ENCODE measurements at places on chromosomes 11 and 22.

DNA sequence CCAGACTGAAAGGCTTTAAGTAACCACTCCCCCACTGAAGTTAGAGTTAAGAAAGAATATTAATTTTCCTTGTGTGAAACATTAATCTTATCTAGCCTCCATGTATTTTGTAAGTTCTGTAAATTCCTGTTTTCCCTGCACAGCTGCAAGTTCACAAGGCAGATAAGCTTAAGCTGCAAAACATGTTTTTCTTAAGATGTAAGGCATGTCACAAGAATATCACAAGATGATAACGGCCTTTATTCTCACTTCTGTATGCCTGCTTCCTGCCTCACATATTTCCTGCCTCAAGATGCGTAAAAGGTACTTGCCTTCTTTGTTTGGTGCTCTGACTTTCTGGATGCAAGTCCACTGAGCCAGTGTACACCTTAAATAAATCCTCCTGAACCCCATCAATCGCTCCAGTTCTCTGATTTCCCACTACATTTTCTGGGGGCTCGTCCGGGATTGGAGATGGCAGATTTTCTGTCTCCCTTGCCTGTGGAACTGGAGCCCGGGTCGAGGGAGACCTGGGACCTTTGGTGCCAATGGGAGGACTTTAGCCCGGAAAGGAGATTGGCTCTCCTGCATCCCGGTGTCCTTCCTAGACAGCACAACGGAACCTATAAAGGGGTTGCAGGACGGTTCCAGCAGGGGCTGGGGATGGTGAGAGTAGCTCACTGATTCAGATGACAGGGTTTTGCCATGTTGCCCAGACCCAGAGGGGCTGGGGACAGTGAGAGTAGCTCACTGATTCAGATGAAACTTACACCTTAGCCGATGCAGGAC is 30.2 kb downstream of the PPARA start:
- DNase-seq: no peak

DNA sequence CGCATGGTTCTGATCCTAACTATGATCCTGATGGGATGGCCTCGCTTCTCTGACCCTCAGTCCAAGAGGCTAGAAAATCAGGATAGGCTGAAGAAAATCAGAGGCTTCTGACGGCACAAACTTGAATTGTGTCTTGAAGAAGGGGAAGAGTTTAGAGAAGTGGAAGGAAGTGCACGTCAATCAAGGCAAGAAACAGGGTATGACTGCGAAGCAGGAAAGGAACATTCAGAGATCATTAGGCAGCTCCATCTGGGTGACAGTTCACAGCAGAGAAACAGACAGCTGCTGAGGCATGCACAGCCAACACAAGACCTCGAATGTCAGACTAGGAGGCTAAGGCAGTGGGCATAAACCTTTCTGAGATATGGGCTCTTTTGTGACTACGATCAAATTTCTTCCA is 29.3 kb downstream of the CLPB start:
- DNase-seq: no peak

GRCh38 chr11:125373426-125374391 is 122.4 kb downstream of the FEZ1 start:
- DNase-seq: no peak

DNA sequence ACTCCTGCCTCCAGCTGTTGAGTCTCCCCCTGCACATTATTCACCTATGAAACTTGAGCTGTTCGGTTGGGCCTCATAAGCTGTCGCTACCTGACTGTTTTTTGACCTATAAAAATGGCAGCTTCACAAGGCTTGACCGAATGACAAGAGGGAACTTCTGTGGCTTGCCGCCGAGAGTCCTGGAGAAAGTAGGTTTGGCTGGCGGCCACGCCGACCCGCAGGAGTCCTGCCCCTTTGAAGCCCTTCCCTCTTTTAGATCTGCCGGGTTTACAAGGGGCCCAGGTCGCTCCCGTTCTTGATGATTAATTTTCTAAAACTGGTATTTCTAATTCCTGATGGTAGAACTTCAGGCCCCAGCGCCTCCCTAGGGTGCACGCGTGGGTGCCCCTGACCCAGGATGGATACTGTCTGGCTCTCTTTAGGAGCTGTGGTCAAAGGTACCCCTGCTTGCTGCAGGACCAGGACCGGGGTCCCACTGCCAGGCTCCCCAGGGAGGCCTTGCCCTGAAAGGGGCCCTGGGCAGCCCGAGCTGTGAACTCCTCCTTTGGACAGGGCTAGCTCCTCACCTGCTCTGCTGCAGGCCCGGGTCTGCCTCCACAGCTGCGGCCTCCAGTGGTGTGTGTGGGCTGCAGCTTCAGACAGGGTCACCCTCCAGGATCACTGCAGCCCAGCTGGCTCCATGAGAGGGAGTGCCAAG is 171.8 kb downstream of the CTTN start:
- no peak for DNase-seq

GRCh38 chr11:112593440-112593839 is 332.8 kb upstream of the PLET1 start:
- DNase-seq: no peak

- no peak for DNase-seq
Observed at GRCh38 chr22:44734278-44734677, 18.1 kb upstream of the ARHGAP8 start.

- no peak for DNase-seq
Observed at GRCh38 chr11:30902929-30903328, 316.8 kb upstream of the MPPED2 start.

DNA sequence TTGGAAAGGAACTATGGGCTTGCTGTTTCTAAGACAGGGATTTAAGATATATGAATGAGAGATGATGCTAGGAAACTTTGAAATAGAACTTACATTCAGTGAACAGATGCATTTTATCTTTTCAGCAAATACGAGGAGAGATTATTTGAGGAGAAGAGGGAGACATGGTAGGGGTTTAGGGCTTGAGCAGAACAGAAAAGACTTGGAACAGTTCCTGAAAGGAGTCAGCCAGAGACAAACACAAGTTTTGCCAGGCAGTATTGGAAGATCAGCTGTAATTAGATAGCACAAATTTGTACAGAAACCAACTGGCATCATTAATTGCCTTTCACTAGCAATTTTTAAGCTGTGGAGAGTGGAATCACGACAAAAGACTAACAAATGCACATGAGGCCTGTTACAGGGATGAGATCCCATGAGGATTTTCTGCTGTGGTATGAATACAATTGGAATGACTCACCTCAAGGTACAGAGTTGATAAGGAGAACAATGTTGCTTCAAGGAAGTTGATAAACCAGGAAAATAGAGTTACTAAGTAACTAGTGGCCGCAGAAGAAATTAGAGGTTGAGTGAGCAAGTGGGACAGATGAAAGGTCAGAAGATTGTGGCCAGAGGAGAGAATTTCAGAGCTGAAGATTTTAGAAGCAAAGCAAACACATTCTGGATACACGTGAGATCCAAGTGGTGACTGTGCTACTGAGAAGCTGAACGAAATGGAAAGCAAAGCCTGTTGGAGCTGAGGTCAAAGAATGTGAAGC is 67.9 kb downstream of the CYB5R2 start:
- no peak for DNase-seq

- DNase-seq: no peak
Observed at GRCh38 chr11:64649291-64649697, 58.3 kb downstream of the SLC22A12 start.

DNA sequence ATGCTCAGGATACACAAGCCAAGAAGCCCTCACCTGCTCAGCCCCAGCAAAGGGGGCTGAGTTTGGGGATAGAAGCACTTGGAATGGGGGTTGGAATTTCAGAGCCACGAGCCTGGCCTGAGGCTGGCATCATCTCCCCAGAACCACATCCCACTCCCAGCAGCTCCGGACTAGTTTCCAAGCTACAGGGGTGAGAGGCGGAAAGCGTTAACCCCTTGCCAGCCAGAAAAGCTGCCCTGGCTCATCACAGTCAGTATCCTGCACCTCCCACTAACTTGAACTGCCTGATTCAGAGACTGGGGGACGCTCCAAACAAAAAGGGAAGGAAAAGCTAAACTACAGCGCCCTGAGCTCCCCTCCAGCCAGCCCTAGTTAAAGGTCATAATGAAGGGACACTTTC is 19.0 kb upstream of the CHST1 start:
- no peak for DNase-seq

DNA sequence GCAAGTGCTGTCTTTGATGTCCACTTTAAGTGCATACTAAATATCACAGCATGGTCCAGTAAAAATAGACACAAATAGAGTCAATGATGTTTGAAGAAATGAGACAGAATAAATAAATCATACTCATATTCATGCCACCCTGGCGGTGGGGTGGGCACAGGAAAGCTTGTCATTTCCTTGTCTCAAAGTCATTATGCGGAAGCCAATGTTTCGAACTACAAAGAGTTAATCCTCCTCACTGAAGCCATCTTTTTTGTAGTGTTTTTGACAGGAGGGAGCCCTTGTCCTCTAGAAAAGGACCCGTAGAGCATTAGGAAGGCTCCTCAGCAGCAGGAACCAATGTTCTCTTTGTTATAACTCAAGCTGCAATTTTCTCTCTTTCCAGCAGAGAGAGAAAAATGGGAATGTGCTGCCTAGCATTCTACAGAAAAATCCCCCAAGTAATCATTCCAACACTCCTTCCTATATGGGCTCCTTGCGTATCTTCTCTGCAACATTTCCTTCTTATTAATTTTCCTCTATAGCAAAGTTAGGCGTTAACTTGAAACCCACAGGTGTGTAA is 30.6 kb downstream of the SC5D start:
- no peak for DNase-seq

DNA sequence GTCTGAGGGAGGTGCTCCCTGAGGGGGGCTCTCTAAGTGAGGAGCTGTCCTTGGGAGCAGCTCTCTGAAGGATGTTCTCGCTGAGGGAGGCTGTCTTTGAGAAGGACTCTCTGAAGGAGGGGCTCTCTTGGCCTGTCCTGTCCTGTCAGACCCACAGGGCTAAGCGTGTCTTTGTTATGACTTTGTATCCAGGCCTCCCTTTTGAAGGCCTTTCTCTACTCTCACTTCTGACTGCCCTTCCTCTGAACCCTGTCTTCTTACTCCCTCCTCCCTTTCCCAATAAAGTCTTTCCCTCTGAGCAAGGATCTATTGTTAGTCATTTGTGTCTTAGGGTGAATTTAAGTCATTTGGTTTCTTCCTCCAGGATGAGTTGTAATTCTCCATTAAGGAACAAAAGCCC is 330.1 kb upstream of the PLET1 start:
- no peak for DNase-seq

GRCh38 chr11:14927146-14927545 is 35.1 kb upstream of the CYP2R1 start:
- no peak for DNase-seq

GRCh38 chr22:20857838-20858614 is 585 bp downstream of the PI4KA start:
- peak; percentile 58 for DNase-seq

GRCh38 chr11:100825626-100826025 is 138.5 kb downstream of the ARHGAP42 start:
- DNase-seq: no peak

DNA sequence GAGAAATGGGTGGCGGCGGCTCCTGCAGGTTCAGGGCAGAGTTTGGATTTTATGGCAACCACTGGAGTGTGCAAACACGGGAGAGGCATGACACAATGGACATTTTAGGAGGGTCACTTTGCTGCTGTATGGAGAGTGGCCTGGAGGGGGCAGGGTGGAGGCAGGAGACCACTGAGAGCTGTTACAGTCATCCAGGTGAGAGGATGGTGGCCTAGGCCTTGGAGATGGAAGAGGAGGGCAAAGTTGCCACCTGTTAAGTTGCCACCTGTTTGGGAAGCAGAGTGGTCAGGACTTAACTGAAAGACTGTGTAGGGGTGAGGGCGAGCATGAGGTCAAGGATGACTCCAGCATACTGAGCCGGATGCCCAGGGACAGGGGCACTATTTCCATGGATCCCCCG is 2.3 kb upstream of the RAD9A start:
- DNase-seq: no peak

DNA sequence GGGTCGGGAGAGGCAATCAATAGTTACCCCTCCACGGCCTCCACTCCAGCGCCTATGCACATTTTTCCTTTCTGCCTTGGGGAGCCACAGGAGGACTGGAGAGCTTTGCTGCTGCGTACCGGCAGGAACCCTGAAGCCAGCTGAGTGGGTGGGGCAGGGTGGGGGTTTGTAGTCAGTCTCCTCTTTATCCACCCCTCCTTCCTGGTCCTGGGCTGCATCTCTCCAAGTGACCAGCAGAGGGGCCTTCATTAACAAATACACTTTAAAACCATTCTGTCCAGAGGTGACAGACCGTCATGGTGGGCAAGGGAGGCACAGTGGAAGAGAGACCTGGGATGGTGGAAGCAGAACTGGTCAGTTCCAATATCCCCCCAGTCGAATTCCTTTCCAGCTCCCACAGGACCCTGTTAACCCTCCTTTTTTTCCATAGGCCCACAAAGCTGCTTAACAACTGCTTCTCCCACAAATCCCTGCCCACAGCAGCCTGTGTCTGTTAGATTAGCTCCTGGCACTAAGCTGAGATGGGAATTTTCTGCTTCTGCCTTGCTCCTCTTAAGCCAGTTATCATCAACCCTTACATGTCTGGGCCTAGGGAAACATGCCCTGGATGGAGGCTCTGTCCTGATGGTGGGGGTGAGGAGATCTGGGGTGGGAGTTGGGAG is 3.9 kb upstream of the ABCG4 start:
- no peak for DNase-seq

DNA sequence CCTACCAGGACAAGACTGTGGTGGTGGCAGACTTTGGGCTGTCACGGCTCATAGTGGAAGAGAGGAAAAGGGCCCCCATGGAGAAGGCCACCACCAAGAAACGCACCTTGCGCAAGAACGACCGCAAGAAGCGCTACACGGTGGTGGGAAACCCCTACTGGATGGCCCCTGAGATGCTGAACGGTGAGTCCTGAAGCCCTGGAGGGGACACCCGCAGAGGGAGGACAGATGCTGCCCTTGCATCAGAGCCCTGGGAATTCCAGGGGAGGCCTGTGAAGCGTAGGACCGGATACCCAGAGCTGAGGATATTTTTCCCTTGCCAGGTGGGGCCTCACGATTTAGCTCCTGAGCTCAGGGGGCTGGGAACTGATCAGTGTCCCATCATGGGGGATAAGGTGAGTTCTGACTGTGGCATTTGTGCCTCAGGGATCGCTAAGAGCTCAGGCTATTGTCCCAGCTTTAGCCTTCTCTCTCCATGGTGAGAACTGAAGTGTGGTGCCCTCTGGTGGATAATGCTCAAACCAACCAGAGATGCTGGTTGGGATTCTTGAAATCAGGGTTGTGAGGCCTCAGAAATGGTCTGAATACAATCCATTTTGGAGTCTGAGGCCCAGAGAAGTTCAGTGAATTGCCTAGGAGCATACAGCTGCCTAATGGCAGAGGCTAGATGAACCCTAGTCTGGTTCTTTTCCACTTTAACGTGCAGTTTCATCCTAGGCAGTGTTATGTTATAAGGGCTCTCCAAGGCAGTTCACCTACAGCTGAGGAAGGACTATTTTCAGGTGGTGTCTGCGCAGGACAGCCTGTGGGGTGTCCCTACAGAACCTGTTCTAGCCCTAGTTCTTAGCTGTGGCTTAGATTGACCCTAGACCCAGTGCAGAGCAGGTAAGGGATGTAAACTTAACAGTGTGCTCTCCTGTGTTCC is 19.5 kb downstream of the PIK3IP1 start:
- DNase-seq: peak; percentile 22

GRCh38 chr11:57410287-57410686 is 16.6 kb downstream of the SLC43A3 start:
- peak; percentile 75 for DNase-seq

Measured in AG09319 (cell line).